ENCODE measurements at places on chromosomes 4 and X.

GRCh38 chr4:139685180-139685579 lies 19.6 kb downstream of the MGST2 start:
- DNase-seq: peak; percentile 86

- DNase-seq: no peak
These were observed 102.1 kb downstream of the ITIH6 start for GRCh38 chrX:54695816-54696487.

- no peak for DNase-seq
These were observed 87.5 kb downstream of the EVC start for GRCh38 chr4:5798462-5798861.

GRCh38 chr4:83629945-83630721 lies 94.2 kb downstream of the GPAT3 start:
- DNase-seq: peak; percentile 99

- DNase-seq: no peak
These were observed 53.0 kb upstream of the CRMP1 start for GRCh38 chr4:5945936-5946335.

- DNase-seq: peak; percentile 56
These were observed 204.8 kb upstream of the NUDT6 start for GRCh38 chr4:123127218-123127617.

GRCh38 chr4:56804551-56804950 lies 16.9 kb downstream of the SPINK2 start:
- DNase-seq: no peak

DNA sequence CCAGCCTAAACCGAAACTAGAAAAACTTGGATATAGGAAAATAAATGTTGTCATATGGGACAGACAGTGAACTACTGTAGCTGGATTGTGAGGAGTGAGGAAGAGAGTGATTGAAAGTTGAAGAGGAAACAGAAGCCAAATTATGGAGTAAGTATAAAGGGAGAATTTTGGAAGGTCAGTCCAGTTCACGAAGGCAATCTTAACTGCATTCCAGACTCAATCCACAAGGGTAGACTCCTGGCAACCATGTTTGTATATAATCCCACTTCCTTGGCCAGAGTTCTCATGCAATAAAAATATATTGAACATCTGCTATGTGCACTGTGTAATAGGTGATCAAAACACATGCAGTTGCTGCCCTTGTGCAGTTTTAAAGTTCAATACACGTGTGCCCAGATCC lies 58.6 kb upstream of the CAMK2D start:
- DNase-seq: no peak

DNA sequence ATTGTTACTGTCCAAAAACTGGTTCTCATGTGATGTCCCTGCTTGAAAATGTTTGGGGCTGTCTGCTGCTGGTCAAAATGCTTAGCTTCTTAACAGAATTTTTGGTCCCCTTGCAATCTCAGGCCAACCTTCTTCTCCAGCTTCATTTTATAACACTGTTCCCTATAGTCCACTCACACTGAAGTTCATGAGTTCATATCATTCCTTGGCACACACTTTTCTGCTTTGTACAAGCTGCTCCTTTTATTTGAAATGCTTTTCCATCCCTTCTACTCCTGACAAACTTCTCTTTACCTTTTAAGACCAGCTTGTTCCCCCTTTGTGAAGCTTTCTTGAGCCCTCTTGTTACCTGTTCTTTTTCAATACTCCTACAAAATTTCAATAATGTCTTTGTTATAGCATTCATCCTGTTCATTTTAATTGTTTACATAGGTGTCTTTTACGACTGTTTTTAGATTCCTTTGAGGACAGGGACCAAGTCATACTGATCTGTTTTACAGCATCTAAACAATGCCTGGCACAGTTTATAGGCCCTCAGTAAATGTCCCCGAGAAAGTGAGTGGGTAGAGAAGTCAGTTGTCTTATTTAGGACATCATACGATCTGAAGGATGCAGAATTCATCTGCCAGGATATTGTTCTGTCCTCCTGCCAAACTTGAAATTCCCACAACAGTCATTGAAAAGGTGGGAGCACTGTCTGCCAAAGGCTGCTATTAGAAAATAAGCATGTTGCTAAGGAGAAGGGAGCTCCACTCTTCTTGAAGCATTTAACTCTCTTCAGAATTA lies 134.4 kb upstream of the BMPR1B start:
- DNase-seq: no peak

DNA sequence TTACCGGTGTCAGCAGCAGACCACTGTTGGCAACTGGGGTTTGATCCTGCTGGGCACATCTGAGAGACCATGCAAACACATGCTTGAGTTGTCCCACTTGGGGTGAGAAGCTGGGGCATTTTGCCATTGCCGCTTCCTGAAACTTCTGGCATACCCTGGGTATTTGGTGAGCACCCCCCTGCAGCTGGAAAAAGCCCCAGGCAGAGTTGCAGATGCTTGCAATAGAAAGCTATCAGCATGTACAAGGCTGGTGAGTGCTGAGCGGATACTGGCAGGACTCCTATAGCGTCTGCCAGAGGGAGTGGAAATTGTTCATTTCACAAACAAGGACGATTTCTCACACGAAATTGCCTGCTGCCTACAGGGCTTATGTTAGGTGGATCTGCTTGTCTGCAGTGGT lies 32.3 kb downstream of the SUPT20HL1 start:
- no peak for DNase-seq

DNA sequence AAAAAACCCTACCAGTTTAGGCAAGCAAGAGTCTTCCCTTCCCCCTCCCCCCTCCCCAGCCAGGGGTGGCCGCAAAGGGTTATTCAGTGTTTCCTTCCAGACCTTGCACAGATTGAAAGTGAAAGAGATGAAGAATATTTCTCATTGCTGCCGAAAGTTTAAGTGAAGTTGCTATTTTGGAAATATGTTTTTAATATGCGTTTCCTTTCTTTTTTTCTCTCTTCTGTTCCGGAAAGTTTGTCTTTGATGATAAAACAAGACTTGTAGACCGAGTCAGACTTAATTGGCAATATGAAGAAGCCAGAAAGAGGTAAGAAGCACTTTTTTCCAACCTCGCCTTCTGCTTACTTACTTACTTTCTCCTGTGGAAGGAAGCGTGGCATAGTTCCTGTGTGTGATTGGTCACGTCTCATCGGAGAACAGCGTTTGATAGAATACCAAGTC lies 58.5 kb upstream of the CLCN4 start:
- DNase-seq: no peak

DNA sequence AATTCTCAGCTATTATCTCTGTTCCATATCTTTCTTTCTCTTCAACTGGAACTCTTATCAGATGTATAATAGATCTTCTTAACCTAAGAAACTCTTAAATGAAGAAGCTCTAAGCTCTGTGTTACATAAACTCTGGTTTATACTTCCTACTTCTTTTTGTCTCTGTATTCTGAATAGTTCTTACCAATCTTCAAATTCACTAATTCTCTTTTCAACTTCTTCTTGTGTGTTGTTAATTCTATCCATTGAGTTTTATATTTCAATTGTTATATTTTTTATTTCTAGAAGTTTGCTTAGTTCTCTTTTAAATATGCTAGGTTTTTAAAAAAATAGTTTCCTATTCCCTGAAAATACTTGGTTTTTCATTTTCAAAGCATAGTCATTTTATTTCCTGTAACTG lies 13.2 kb upstream of the MMAA start:
- no peak for DNase-seq

DNA sequence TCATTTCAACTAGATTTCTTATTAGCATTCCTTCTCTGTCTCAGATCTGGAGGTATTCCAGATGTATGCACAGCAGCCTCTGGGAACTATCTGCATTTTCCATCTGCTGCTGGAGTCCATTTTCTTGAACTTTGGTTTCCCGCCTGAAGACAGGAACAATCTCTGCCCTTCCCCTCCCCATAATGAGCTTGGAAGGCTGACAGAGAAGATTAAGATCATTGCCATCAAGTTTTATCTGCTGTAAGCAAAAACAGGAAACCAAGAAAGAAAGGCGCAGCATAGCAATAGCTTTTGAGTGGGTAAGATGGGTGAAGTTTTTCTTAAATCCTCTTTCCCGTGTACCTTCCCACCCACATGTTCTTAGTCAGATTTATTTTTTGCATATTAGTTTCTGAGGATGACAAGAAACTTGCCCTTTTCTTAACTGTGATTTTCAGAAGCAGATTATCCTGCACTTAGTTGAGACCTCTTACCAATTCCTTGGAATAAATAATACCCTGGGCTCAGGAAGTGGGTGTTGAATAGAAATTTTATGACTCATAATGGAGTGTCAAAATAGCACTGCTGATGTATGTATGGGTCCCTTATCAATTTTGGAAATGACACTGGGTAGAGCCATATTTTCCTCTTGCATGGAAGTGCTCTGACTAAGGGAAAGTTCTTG lies 78.3 kb downstream of the CT47B1 start:
- no peak for DNase-seq

GRCh38 chrX:93932471-93933220 lies 258.6 kb downstream of the FAM133A start:
- no peak for DNase-seq
